ENCODE measurements at places on chromosomes 12 and 14.

DNA sequence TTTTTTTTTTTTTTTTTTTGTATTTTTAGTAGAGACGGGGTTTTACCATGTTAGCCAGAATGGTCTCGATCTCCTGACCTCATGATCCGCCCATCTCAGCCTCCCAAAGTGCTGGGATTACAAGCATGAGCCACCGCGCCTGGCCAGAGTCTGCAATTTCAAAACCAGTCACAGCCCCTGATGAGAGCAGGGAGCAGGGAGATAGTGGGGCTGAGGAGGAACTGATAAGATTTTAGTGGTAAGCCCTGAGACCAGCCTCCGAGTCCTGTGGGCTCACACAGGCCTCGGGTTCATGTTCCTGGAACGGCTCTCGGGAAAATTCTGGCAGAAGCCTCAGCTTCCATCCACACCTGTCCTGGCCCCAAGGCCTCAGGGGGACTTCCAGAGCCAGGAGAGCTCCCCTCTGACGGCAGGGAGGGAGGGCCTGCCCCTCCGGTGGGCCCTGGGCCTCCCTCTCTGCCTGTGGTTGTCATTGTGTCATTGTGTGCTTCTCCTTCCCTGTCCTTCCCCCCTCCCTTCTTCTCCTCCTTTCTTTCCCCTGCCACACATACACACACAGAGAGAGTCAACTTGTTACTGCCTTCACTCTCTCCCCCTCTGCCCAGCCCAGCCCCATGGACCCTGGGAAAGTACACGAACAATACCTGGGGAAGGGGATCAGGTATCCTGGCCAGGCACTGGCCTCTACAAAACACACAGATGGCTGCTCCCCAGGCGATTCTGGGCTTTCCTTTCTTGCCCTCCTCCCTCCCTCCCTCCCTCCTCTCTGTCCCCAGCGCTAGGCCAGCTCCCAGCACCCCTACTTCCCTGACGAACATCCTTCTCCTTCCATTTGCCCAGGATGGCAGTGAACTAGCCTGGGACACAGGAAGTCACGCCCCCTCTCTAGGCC is 294.1 kb downstream of the DPF3 start:
- peak; percentile 39 for DNase-seq

- no peak for DNase-seq
Measured at GRCh38 chr12:127459687-127460086, 807.3 kb upstream of the TMEM132C start.

DNA sequence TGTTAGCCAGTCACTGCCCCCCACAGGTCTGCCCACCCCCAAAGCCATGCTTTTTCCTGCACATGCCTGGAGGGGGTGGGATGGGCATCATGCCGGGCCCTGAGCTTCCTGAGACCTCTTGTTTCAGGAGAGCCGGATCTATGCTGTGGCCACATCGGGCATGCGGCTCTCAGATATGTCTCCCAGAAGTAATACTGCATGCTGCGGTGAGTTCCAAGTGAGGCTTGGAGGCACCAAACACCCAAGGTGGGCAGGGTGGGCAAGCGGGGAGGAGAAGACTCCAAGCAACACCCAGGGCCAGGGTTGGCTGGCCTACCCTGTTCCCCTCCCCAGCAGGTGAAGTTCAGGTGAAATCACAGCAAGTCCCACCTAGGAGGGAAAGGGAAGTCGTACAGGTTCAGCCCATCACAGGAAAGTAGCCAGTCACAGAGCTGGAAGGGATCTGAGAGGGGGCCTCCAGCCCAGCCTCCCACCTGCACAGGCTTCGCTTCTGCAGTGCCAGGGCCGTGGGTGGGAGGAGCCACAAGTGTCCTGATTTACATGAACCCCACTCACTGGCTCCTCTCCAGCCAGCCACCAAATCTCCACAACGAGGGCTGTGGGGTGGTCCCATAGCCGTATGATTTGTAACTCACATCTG is 30.9 kb downstream of the PIGH start:
- DNase-seq, result no peak

DNA sequence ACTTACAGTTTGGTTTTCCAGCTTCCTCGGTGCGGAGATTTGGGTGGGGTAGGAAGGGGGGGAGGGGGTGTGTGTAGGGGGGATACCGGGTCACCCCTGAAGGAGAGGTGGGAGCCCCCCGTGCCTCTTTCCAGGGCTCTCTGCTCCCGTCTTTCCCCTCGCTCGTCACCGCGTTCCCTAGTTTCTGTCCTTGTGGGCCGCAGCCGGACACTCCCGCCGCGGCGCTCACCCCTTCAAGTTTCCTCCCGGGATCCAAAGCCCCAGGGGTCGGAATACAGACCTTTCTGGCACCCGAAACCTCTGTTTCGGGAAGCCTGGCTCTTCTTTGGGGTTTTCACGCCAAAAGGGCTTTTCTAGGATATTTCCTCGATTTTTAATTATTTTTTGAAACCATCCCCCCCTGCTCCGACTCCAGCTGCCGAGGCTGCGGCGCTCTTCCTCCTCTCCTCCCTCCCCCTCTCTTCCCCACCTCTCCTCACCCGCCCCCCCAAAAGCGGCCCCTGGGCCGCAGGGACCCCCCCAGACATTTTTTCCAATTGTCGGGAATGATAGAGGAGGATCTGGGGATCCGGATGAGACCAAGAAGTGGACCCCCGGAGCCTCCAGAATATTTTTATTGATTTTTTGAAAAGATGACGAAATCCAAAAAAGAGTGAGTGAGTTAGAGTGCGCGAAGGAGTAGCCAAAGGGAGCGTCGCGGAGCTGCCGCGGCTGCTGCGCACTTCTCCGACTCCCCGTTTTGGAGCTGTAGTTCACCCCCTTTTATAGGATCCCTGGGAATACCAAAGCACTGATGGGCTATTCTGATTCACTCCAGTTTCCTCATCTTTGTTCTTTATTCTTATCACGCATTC is 1.7 kb downstream of the CCND2 start:
- peak; percentile 39 for DNase-seq

- DNase-seq, result no peak
Measured at GRCh38 chr12:104730763-104731162, 227.3 kb downstream of the SLC41A2 start.

DNA sequence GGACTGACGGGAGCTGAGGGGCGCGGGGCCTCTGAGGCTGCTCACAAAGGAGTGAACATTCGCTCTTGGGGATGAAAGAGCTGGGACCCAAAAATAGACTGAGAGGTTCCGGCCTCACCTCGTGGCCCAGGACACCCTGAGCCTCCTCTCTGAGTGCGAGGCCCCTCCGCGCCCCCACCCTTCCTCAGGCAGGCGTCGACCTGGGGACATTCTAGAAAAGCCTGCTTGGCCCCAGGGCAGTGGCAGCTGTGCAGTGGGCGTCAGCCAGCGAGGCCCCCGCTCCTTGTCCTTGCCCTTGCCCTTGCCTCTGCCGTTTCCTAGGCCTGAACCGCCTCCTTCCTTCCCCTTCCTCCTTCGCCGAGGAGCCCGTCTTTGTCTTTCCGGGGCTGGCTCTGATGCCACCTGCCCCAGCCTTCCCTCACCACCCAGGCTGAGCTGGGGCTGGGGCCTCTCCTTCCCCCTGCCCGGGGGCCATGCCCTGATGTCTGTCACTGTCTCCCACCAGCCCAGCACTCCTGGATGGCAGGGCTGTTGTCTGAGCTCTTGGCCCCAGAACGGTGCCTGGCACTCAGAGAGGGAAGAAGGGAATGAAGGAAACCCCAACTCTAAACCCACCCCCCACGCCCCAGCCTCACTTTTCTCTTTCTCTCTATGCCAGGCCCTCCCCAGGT is 208.2 kb upstream of the RTL1 start:
- DNase-seq, result no peak

DNA sequence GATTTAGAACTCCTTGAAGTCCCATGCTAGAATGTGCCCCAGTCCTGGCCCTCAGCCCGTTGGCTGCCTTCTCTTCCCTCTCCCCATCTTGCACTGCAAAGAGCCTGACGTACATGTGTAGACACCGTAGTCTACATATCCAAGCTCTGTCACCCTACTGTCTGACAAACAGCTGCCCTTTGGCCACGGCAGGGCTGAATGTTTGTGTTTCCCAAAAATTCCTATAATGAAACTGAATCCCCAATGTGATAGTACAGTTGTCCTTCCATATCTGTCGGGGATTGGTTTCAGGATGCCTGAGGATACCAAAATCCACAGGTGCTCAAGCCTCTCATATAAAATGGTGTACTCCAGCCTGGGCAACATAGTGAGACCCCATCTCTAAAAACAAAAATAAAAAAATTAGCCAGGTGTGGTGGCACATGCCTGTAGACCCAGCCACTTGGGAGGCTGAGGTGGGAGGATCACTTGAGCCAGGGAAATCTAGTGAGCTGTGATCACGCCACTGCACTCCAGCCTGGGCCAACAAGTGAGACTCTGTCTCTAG is 12.3 kb upstream of the TFCP2 start:
- DNase-seq, result peak; percentile 63

GRCh38 chr14:52175982-52176502 is 91.5 kb upstream of the PTGDR start:
- no peak for DNase-seq

GRCh38 chr12:121505513-121505912 is 75.3 kb downstream of the KDM2B start:
- peak; percentile 53 for DNase-seq

DNA sequence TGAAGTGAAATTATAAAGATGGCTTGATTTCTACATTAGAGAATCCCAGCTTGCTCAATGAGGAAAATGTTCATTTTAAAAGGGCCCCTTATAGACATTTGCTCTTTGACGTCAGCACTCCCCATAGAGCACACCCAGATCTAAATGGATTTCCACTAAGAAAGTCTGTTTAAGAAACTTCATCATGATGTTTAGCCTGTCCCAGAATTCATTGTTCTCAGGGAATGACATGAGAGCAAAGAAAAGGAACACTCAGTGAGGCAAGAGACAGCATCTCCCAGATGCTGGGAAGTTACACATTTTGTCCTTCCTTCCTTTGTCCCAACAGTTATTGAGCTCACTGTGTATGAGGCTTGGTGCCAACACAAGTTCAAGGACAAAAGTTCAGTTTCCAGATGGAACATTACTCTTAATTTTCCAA is 4.9 kb downstream of the PHLDA1 start:
- DNase-seq, result no peak

GRCh38 chr14:77022236-77022852 is 6.2 kb downstream of the IRF2BPL start:
- peak; percentile 71 for DNase-seq

DNA sequence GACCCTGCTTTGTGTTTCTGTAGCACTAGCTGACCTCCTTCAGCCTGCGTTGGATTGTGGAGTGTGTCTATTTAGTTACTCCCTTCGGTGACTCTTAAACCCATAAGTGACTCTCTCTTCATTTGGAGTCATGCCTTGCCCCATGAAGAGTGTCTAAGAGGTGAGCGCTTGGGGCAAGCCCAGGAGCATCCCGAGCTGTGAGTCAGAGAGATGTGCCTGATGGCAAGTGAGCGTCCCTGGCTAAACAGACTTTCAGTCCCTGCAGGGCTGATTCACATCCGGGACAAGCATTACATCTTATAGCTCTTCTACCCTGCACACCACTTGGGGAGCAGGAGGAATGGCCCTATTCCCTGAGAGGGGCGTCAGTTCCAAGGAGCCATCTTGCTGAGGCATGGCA is 24.3 kb upstream of the ATF1 start:
- DNase-seq, result no peak

DNA sequence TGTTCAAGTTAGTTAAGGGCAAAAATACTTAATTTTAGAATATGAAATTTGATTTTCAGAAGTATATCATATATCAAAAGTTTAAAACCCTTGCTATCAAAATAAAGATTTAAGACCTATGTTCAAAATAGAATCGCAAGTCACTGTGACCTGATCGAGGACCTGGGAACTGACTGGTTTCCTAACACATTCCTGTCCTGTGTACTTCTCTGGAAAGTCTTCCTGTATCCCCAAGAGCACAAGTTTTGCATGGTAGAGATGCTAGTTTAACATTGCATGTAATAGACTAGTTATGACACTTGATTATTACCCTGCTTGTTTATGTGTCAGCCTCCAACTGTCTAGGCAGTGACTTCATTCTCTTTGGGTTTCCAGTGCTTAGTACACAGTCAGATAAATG is 30.3 kb downstream of the BCAT1 start:
- DNase-seq, result no peak

- no peak for DNase-seq
Measured at GRCh38 chr12:69266036-69266635, 26.8 kb downstream of the CPSF6 start.

- DNase-seq, result no peak
Measured at GRCh38 chr12:75831402-75831801, 200.2 kb downstream of the PHLDA1 start.

GRCh38 chr14:64968651-64969050 is 3.5 kb downstream of the RAB15 start:
- DNase-seq, result peak; percentile 81

DNA sequence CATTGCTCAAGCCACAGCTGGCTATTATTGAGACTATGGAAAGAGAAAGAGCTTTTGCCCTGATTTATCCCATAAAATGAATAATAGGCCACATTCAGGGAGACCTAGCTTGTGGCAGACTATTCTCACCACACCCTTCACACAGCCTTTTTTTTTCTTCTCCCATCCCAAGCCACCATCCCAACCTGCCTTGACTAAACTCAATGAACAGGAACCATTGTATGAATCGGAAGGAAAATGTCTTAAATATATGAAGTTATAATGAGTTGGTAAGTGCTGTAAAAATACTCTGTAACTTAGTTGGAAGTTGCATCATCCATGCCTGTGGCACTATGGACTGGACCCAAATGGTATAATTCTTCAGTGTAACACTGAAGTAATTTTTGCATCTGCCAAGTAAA is 338.4 kb downstream of the RAD51B start:
- DNase-seq, result peak; percentile 16

DNA sequence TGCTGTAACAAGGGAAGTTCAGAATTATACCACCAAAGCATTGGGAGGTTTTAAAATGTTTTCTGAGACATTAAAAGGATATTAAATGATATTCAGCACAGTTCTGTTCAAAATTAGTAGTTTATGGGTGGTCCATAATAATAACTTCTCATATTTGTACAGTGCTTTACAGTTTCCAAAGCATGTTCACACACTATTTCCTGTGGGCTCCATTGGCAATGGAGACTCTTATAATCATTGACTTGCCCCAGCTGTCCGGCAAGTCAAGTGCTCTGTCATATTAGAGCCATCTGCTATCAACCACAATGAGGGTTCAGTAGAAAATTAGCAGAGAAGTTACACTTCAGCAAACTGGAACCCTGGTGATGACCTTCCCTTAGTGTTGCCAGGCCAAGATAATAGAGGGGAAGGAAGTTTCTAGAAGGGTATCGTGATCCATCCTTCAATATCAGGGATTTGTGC is 526.6 kb upstream of the CCDC196 start:
- DNase-seq, result peak; percentile 36

GRCh38 chr12:99959549-99960170 is 25.1 kb downstream of the ANKS1B start:
- DNase-seq, result peak; percentile 30

DNA sequence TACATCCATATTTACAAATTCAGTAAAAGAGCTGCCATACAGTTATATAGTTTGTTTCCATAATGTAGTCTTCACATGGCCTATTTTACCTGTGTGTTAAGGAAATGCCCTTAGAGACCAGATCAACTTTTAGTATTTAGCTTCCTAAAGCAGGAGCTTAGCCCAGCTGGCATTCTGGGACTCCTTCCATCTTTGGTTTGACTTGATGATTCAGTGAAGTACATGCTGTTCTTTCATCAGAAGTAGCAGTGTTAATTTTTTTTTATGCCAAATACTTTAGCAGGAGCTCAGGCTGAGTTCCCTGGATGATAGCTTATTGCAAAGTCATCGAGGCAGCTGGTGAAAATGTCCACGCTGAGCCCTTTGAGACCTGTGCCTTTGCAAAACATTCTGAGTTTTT is 101.0 kb downstream of the FOXG1 start:
- DNase-seq, result peak; percentile 27

GRCh38 chr12:818733-819132 is 66.4 kb downstream of the WNK1 start:
- DNase-seq, result no peak

GRCh38 chr14:75812622-75813021 is 151.6 kb downstream of the TTLL5 start:
- no peak for DNase-seq

- no peak for DNase-seq
Measured at GRCh38 chr12:127881371-127882140, 385.4 kb upstream of the TMEM132C start.
